ENCODE measurements at places on chromosomes 6 and 20.

DNA sequence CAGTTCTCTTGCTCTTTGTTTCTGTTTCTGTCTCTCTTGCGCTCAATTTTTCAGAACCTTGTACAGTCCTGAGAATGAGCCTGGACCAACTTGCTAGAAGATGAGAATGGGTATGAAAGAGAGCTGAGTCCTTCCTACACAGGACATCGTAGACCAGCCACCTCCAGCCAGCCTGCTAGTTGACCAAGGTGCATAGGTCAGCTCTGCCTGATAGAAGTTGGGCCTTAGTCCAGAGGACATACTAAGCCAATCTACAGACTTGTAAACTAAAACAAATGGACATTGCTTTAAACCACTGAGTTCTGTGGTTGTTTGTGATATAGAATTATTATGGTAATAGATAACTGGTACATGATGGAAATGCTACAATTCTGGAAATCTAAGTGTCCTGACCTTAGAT lies 236.4 kb upstream of the ZFP64 start:
- no peak for DNase-seq

DNA sequence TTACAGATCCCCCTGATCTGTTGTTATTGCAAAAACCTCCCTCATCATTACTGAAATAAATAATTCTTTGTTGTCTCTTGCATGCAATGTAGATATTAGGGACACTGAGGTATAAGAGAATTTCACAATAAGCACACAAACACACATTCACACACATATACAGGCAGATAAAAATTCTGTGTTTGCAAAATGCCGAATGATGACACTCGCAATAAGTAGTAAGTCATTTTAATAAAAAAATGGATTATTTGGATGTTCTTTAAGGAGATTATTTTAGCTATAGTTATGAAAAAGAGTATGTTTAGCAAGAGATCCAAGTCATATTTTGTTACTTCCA lies 13.6 kb downstream of the DEFB114 start:
- DNase-seq: no peak

- DNase-seq: no peak
Measured at GRCh38 chr6:134822920-134823709, 126.8 kb downstream of the ALDH8A1 start.

GRCh38 chr20:21104921-21105320 lies 1.2 kb downstream of the LINC00237 start:
- DNase-seq: no peak

- peak; percentile 39 for DNase-seq
Measured at GRCh38 chr20:5000263-5001173, 792 bp downstream of the SLC23A2 start.

- DNase-seq: no peak
Measured at GRCh38 chr6:125293587-125293986, 8.2 kb downstream of the HDDC2 start.

- DNase-seq: no peak
Measured at GRCh38 chr6:42407379-42407778, 44.3 kb downstream of the TRERF1 start.

GRCh38 chr6:89139509-89140346 lies 6.1 kb upstream of the PM20D2 start:
- no peak for DNase-seq

DNA sequence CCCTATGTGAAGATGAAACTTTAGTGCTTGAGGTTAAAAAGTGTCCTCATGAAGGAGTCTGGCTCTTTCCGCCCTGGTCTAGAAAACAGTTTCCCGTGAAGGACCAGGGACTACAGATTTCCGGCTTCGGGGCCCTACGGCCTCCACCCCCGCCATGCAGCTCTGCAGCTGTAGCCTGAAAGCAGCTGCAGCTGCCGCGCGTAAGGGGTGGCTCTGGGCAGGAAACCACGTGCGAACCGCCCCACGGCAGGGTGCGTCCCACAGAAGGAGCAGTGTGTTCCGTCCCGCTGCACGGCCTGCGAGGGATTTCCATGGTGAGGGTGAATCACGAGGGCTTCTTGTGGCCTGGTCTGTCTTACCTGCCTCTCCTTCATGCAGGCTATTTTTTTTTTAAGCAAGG lies 117.0 kb downstream of the ERMARD start:
- DNase-seq: peak; percentile 84

DNA sequence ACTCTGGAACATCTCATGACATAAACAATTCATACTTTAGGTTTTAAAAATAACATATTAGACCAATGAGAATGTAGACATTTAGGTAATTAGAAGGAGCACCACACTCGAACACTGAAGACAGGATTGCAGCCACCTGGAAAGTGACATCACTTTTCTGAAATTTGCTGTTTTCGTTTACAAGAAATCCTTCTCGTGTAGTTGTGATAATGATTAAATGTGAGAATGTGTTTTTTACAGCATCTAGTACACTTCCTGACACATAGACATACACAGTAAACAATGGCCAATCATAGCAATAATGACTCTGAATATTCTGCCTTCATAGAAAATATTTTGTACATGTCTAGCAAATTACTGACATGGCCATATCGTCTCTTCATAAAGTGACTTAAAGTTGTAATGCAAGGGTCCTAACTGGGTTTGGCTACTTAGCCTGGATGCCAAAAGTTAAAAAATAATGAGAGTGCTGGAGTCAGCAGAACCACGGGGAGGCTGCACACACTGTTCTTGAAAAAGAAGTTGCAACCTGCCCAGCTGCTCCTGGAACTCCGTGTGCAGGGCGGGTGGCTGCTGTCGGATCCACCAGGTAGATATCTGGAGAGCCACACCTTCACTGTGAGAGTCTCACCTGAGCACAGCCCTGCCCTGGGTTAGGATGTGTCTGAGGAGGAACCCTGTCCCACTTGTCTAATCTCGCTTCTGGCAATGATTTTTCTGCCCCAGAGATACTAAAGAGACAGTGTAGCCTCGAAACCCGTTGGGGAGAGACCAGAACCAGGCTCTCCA lies 212.9 kb downstream of the QKI start:
- DNase-seq: no peak
